Activated CD4-positive, alpha-beta T cell treated with anti-CD3 and anti-CD28 coated beads, Interleukin-2, amount 10 ng/mL, durations not matched to agents 7 days and 5 days (primary cell): ENCODE measurements at places on chromosomes 3 and 15.
A peak's percentile ranks its signal among the peaks of the same experiment; 100 is the strongest.

DNA sequence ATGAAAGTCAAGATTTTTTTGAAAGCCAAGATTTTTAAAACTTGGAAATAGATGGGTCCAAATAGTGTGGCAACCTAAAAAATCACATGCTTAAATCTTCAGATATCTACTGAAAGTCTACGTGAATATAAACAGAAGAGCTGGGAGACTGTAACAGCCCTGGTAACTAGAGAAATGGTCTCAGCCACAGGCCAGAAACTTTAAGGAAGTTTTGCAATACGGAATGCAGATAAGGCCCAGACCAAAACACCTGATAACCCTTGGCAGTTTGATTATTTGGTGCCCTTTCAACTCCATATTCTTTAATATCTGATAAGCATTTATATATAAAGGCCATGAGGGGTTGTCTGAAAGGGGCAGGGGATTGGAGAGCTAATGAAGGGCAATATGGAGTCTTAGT is 537.3 kb upstream of the TGFBR2 start:
- no peak for DNase-seq

DNA sequence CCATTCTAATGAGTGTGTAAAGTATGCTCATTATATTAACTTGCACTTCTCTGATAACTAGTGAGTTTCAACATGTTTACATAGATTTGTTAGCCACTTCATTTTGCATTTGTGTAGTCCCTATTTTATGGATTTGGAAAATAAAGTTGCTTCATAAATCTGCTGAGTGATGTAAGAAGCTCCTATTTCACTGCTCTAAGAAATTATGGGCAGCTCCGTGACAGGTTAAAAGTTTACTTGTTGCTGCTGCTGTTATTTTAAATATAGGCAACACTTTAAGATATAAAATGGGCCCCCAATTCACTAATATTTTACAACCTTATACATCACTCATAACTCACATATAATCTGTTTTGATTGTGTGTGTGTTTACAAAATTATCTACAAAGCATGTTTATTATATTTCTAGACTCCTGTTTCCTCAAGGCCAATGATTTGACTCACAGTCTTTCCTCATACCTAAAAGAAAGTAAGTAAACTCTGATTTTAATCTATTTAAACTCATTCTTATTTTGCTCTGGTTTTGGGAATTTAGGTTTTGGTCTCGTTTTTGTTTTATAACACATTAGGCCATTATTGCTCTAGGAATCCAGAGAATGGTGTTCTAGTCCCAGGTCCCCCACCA is 51.7 kb upstream of the FILIP1L start:
- no peak for DNase-seq

DNA sequence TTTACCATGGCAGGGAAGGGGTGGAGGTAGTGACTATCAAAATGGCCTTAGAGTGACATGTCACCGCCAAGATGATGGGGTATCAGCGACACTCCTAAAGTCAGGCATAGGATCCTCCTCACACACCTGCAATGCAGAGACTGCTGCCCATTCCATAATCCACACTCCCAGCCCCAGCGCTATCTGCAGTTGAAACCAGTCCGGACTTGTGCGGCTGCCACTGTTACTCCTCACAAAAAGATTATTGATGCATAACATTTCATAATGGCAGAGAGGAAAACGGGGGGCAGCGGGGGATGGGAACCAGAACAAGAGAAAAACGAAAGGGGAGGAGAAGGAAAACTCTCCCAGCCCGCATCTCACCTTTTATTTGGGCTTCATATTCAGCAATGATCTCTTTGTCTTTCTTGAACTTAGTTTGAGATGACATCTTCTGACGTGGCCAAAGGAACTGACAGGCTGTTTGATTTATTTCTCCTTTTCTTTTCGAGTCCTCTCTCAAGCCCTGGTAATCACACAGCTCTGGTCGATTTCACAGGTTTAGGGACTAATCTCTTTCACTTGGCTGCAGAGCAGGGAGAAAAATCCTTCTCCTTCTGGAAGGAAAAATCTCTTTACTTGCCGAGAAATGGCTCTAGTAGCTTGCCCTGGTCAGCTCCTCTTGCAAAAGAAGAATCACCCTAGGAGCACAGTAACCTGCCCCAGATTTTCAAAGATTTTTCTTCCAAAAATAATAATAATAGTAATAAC is 749 bp downstream of the SRGAP3 start:
- DNase-seq = no peak

DNA sequence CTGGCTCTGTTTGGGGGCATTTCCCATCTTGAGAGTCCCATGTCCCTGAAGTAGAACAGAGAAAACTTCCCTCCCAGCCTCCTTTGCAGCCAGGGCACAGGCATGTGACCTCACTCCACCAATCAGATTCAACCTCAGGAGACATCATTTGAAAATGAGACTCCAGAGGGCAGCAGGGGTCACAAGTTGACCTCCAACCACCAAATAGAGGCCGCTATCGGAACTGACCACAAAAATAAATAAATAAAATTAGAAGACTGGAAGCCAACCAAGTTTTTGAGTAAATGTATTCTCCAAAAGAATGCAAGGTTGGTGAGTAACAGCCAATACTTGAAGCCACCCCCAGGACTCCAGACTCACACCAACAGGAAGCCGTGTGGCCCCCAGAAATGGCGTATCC is 106.5 kb downstream of the CHSY1 start:
- DNase-seq = no peak

DNA sequence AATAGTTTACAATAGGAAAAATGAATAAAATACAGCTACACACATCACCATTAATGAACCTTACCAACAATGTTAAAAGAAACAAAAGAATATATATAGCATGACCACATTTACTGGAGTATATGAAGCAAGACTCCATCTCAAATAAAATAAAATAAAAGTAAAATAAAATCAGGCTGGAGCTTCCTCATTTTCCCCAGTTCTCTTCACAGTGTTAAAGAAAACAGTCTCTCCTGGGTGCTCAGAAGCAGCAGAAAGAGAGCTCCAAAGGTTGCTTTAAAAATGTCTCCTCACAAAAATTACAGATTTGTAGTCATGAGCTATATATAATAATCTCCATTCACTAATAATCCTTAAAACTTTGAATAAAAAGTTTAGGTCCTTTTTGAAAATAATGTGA is 48.8 kb downstream of the PIK3CB start:
- DNase-seq = no peak

DNA sequence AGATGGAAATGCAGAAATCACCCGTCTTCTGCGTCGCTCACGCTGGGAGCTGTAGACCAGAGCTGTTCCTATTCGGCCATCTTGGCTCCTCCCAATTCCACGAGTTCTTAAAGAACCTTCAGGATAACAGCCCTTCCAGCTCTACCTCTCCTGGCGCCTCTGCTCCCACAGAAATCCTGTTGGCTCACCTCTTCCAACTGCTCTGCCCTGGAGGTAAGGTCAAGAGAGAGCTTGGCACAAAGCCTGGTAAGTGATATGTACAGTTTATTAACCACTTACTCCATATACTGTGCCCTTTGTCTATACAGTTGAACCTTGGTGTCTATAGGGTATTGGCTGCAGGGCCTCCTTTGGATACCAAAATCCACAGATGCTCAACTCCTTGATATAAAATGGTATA is 17.8 kb upstream of the FGF12 start:
- no peak for DNase-seq

DNA sequence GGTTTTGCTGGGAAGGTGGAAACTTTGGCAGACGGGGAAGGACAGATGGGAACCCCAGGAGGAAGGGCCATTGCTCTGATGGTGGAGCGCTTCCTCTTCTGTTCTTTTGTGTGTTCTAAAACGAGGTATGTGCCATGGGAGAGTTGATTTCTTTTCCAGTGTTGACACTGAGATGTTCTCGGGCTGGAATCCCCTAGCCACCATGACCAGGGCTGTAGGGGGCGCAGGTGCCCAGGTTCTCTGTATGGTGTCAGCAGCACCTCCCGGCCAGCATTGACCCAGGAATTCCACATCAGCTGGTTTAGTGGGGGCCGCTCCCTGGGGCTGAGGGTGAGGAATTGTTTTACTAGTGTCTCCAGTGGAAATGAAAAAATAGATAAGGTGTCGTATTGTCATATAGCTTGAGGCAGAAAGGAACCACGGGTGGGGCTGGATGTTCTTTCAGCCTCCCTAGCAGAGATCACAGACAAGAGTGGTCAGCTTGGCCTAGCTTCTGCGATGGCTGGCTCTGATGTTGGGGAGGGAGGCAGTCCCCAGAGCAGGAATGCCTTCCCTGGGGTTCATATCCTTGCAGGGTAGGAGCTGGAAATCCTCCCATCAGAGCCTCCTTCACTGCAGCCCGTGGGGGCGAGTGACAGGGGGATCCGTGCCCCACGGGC is 34.2 kb upstream of the ACAD9 start:
- no peak for DNase-seq

GRCh38 chr3:118863731-118864322 is 170.8 kb downstream of the IGSF11 start:
- DNase-seq = no peak

DNA sequence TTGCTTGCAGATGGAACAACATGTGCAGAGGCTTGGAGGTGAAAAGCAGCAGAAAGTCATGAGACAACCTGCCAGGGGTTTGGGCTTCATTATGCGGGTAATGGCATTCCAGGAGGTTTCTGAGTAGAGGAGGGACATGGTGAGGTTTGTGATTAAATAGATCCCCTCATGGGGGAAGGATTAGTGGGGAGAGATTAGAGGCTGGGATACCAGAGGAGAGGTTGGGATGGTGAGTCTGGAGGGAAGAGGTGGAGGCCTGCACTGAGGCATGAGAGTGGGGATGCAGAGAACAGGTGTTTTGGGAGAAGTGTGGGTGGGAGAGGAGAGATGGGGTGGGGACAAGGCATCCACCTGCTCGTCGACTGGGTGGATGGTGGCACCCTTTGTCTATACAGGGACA is 6.8 kb upstream of the IQSEC1 start:
- DNase-seq = no peak

DNA sequence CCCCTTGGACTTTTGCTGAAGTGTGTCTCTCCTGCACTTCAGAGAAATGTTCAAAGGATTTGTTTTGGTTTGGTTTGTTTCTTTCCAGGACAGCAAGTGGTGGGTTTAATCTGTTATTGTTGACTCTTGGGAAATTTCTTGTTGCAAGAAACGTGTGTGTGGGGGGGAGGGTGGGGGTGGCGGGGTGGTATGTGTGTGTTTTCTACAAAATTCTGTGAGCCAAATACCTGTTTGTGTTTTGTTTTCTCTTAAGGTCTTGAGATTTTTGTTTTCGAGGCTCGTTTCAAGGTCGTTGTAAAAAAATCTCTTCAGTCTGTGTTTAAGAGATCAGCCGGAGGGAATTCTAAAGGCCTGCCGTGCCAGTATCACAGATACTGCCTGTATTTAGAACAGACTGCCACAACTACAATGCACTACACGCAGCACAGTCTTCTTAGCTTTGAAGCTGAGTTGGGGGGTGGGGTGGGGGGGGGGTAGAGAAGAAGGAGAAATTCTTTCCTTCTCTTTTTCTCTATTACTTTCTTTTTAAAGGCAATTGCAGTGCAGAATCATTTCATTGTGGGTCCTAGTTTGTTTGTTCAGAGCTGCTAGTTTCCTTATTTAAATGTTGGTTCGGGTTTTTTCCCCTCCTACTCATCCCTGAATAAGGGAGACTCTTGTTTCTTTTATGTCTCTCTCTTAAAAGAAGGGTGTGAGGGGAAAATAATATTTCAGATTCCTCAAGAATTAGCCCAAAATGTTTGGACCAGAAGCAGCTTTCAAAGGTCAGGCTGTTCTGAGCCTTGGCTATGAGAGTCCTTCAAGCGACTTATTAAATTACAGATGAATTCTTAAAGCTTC is 1.4 kb upstream of the BCL6 start:
- peak; percentile 35 for DNase-seq

DNA sequence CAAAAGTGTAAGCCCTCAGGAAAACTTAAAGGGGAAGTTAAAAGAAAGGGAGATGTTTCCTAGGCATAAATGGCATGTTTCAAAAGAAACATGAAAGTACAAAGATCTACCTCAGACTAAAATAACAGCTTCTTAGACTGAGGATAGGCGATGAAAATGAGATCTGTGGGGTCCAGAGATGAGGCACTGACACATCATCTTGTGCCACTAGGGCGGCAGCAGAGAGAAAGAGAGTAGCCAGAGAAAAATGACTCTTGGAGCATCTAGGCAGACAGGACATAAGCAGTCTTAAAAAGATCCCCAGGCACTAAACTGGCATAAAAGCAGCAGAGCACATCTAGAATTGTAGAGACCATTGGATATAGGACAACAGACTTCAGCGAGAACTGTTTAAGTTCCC is 42.5 kb upstream of the RFX7 start:
- DNase-seq = no peak

DNA sequence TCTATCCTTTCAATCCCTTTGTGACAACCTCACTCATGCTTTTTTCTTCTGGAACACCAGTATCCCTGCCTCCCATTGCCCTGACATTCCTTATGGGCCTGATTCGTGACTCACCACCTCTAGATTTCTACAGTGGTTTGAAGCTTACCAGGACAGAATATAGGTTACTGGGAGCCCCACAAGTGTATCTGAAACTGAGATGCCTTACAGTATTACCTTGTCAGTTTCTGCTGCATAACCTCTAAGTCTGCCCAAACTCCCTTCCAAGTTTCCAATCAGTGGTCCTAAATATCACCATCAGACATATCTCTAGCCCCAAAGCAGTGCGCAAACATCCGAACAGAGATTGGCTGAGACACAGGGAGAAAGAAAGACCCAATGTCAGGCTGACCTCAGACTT is 5.6 kb downstream of the CPB1 start:
- DNase-seq = no peak

GRCh38 chr3:157871838-157872460 is 234.3 kb downstream of the SHOX2 start:
- DNase-seq = no peak

GRCh38 chr15:74835312-74835823 is 7.6 kb downstream of the ULK3 start:
- peak; percentile 49 for DNase-seq

GRCh38 chr3:195556390-195556789 is 13.3 kb upstream of the PPP1R2 start:
- DNase-seq = peak; percentile 32

- no peak for DNase-seq
These were observed 1.4 kb downstream of the PCCB start for GRCh38 chr3:136251511-136251910.

DNA sequence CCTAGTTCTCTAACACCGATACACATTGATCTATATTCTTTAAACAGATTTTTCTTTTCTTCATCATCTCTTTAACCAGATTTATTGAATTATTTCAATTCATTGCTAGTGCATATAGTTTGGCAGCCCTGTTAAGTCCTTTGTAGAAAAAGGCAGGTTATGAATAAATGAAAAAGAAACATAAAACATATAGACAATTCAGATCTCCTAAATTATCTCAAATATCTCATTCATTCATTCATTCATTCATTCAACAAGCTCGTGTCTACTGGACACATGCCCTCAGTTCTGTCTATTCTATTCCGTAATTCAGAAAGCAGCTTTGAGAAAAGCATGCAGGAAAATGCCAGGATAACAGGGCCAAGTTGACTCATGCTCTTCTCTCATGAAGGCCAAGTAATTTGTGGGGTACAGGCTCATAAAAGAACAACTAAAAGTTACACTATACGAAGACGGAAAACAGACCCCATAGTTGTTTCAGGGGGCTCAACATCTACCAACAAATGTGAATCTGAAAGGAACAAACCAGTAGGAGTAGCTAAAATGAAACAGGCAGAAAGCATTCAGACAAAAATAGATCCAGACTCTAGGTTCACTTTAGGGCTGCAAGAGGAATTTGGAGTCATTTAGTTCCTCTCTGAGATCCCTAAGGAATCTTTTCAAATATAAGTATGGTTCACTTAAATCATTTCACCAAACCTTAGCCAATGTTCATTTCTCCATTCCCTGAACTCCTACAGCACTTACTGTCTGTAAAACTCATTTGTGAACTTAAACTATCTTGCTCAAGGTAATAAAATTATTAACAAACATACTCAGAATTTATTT is 7.5 kb downstream of the ZNF148 start:
- no peak for DNase-seq

GRCh38 chr15:69976366-69976994 is 121.2 kb downstream of the TLE3 start:
- DNase-seq = peak; percentile 78
